ENCODE measurements at places on chromosomes 6 and 20. TPM values are rescaled to one million over a fixed set of nuclear protein-coding genes. Genes with fewer than 3 reads are reported as not detected.
A peak's percentile ranks its signal among the peaks of the same experiment; 100 is the strongest.

DNA sequence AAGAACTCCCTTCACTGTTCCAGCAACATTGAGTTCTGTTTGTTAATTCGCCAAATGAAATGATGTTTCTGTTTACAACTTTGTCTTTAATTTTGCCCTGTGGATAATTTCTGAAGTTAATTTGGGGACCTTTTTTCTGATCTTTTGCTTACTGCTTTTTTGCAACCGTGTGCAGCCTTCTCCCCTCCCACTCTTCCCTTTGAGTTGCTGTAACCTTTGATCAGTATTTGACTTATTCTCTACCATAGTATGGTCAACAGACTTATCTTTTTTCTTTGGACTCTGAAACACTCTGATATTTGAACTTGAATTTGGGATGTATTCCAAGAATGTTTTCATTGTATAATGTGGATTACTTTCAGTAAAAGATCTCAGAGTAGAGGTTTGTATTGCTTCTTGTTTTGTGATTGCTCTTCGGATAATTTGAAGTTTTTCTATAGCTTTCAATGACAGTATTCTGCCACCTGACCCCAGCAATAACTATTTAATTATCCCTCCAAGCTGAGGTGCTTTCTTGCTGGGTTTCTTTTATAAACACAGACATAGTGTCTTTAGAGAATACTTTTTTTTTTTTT is 46.2 kb downstream of the LRRN4 start:
- DNase-seq: no peak

DNA sequence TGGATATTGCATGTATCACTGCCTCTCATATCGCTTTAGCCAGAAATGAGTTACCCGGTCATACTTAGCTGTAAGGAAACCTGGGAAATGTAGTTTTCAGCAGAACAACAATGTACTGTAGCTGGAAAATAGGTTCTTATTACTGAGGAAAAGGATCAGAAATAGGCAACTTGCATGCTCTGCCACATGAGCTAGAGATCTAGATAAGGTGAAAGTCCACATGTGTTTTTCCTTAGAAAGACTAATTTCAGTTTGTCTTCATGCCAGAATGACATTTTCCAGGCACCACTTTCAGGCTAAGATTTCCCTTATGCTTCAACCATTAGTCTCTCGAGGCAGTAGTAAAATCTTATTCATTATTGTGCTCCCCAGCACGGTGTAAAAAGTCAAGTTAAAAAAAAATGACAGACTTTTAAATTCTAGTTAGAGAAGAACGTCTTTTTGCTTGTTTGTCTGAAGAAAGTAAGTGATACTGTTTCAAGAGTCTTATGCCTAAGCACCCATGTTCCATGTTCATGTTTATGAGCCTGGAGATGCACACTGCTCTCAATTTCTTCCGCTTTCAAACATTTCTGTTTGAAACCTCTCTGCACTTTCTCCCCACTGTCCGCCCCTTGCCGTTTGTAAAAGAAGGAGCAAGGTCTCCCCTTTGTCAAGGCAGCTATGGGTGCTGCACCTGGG is 67.6 kb downstream of the ZNF831 start:
- DNase-seq: no peak

GRCh38 chr6:129253727-129254126 is 370.8 kb downstream of the LAMA2 start:
- no peak for DNase-seq

- no peak for DNase-seq
These were observed 258.8 kb downstream of the GMDS start for GRCh38 chr6:1986454-1987243.

- DNase-seq: peak; percentile 29
These were observed 551 bp downstream of the TREML2 start for GRCh38 chr6:41200296-41200900.

GRCh38 chr6:87832025-87832825 is 130.2 kb upstream of the AKIRIN2 start:
- DNase-seq: no peak

DNA sequence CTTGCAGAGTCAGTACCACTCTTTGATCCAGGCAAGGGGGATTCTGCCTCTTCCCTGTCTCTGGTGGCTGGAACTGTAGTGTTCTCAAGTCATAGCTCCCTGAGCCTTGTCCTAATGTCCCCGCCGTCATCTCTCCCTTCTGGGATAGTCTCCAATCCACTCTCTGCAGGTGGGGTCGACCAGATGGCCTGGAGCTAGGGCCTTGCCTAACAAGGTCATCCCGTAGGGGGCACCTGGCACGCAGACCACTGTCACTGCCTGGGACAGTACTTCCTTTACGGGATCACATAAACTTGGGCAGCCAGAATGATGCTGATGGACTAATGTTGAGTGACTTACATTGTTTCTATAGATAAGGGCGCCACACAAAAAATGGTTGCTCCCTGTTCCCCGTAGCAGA is 118.9 kb upstream of the SLC22A23 start:
- no peak for DNase-seq

- DNase-seq: no peak
These were observed 29.0 kb downstream of the PTPRA start for GRCh38 chr20:2902291-2902690.

GRCh38 chr6:102215425-102215824 is 821.9 kb downstream of the GRIK2 start:
- DNase-seq: no peak

Gene TRIM10
- 19.8 TPM for total RNA-seq

Gene FAM184A
- 0.20 TPM for total RNA-seq

Gene HLA-DPB1
- total RNA-seq: 68.0 TPM

Gene DNAH8
- 0.16 TPM for total RNA-seq

Gene PRICKLE4
- total RNA-seq: 6.7 TPM

Measured in transverse colon (tissue), 4 donors.